ENCODE measurements at places on chromosomes 13 and 19.

GRCh38 chr13:48866249-48866648 lies 109.5 kb upstream of the FNDC3A start:
- no peak for DNase-seq

DNA sequence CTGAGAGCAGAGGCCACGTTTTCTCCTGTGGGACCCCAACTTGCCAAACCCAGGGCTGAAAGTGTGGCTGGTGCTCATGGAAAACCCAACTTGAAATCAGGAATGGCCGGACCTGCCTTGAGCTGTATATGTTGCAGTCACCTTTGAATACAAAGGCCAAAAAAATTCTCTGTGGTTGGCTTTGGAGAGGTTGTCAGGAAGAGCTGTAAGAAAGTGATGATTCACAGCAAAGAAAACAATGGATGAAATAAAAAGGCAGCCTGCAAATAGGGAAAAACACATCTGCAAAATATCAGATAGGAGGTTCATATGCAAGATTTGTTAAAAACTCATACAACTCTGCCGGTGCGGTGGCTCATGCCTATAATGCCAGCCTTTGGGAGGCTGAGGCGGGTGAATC lies 715.8 kb downstream of the UQCRFS1 start:
- DNase-seq: no peak

DNA sequence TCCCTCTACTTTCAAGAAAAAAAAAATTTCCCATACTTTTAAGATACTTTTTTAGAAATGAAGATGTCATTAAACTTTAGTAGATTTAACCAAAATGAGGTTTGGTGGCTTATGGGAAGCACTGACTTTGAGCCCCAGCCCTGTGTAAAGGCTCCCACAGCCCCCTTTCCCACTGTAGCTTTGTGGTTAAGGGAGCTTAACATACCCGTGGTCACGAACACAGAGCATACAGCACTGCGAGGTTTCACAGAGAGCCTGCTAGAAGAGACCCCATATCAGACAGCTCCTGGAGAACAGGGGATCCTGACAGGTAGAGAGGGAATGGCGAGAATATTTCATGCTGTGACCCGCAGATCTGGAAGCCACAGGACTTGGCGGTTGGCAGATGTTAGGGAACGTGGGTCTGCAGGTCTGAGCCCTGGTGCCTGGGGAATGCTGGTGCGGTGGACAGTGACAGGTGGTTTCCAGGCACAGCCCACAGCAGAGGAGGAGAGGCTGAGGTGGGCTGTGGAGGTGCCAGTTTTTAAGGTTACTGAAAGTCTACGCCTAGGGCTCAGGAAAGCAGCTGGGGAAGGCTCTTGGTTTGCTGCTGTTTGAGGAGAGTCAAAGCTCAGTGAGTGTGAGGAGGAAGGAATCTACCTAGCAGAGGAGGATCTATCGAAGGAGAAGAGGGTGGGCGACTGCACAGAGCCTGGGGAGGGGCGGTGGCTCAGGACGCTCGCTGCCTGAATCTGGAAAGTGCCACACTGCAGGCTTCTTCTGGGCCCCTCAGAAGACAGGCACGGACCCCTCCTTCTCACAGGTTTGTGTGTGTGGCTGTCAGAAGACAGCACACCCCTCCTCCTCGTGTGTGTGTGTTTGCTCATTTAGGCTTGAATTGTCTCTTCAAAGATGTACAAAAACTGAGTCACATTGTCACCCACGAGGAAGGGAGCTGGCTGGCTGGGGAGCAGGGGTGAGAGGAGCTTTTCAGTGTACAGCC lies 49.9 kb downstream of the SLC7A9 start:
- no peak for DNase-seq

- DNase-seq: no peak
Measured at GRCh38 chr13:54232700-54233099, 1204.1 kb downstream of the OLFM4 start.

- DNase-seq: no peak
Measured at GRCh38 chr13:48125794-48126228, 30.9 kb upstream of the MED4 start.

GRCh38 chr19:8423817-8424223 lies 10.7 kb downstream of the MARCHF2 start:
- no peak for DNase-seq

DNA sequence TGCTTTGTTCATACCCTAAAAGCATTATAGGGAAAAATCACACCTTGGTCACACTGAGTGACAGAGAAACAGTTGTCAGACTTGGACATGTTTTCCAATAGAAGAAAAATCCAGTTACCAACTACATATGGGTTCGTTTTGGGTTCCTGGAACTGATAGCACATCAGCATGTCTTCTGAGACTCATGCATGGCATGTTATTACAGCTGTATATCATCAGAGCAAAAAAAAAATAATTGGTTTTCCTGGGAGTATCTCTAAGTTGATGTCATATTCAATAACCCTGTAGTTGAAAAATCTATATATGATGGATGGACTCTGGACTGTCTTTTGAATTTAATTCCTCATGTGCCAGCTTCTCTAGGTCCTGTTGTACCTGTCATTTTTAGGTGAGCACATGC lies 211.6 kb downstream of the DNAJC15 start:
- no peak for DNase-seq

DNA sequence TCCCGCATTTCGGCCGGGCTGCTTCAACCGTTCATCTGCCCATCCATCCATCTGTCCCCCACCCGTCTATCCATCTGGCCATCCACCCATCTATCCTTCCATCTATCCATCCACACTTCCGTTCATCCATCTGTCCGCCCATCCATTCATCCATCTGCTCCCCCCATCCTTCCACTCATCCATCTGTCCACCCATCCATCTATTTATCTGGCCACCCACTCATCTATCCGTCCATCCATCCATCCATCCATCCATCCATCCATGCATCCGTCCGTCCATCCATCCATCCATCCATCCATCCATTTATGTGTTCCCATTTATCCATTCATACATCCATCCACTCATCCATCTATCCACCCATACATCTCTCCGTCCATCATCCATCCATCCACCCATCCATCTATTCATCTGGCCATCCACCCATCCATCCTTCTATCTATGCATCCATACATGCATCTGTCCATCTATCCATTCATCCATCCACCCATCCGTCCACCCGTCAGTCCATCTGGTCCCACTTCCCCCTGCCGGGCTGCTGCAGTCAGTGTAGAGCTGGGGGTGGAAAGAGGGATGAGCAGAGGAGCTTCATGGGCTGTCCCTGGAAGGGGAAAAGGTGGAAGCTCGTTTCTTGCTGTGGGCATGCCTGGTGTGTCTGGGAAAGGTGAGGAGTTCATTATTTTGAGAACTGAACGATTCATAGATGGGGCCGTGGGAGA lies 722 bp downstream of the HSD11B1L start:
- peak; percentile 4 for DNase-seq

- no peak for DNase-seq
Measured at GRCh38 chr13:27638521-27638920, 16.8 kb downstream of the POLR1D start.

DNA sequence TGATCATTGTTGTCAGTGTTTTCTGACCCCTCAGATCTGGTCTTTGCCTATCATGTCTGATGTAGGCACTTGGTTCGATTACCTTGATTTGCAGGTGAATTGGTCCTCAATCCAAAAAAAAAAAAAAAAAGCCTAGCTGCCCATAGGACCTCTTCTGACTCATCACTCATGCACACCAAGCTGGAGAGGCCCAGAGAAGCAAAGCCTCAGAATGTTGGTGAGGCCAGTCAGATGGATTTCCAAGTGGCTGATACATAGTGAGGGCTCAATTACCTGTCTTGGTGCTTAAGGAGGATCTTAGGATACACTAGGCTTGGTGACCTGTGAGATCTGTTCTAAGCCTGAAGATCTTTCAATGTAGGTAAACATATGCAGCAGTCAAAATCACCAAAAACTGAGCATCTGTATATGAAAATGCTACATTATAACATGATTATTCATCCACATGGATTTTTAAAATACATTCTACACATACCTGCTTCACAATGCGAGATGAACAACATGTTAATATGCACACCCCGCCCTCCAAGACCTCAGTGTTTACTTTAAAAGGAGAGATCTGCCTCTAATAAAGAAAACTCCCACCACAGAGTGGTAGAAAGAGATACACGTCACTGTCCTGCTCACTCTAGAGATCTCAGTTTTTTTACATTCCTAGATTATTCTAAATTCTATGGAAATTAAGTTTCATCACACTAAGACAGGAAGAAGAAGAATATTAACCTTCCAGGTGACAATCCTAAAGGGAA lies 79.9 kb upstream of the RAP2A start:
- no peak for DNase-seq

DNA sequence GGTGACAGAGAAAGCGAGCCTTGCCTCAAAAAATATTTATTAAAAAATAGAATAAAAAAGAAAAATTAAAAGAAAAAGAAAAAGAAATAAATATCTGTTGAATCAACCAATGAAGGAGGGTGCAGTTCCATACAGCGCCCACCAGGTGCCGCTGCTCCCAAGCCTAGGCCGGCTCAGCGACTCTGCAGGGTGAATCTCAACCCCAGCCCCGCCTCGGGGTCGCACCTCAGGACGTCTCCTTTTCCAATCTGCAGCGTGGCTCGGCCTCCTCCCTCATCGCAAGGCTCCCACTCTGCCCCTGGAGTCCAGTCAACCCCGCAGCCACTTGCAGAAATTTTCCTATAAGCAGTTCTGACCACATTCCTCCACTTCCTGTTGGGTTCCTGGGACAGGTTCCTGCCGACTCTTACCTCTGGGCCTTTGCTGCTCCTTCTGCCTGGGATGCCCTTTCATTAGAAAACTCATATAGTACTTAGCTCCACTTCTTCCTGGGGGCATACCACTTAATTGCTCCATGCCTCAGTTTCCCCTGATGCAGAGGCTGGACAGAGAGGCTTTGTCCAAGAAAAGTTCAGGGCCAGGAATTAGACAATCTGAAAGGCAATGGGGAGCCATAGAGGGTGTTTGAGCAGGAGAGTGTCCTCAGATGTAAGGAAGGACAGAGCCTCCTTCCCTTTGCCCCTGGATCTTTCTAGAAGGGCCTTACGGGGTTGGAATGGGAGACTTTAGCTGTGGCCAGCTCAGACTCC lies 24.3 kb downstream of the NFILZ start:
- DNase-seq: peak; percentile 59

DNA sequence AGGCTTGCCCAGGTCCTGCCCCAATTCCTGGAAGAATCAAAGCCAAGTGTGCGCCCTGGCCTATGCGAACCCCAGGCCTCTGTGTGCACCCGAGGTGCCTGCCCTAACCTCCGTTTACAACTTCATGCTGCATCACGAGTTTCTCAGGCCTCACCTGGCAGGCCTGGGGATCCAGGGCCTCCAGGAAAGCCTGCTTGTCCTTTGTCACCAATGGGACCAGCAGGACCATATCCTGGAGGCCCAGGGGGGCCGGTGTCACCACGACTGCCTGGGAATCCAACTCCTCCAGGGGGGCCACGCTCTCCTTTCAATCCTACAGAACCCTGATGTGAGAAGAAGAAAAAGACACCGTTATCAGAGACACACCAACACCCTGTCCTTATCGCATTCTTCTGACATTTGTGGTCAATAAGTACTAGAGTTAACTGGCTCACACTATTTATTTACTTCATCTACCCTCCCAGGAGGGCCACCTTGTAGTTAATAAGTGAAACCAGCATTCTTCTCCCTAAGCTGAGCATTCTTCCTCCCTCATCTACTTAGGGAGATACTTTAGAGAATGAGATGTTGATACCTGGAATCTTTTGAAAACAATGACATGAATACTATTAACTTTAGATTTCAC lies 120.6 kb downstream of the COL4A1 start:
- no peak for DNase-seq

- DNase-seq: no peak
Measured at GRCh38 chr13:42946927-42947326, 45.1 kb downstream of the EPSTI1 start.

DNA sequence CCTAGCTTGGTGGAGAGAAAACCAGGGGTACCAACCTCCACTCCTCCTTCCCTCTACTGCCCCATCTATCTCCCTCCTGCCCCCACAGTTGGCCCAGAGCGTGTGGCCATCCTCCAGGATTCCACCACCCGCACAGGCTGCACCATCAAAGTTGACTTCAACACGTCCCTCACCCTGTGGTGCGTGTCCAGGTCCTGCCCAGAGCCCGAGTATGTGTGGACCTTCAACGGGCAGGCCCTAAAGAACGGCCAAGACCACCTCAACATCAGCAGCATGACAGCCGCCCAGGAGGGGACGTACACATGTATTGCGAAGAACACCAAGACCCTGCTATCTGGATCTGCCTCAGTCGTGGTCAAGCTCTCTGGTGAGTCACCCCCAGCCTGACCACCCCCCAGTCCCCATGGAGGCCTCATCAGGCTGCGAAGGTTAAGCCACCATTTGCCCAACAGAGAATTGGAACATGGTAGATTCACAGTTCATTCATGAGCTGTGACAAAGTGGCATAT lies 6.6 kb downstream of the CEACAM16 start:
- no peak for DNase-seq

All from MM.1S (cell line).